Thyroid gland (tissue), 4 donors: ENCODE measurements at places on chromosomes 7 and 10. TPM values are rescaled to one million over a fixed set of nuclear protein-coding genes. Genes with fewer than 3 reads are reported as not detected.

The PRSS1 gene
- total RNA-seq: not detected

The ZP3 gene
- 0.39 TPM for total RNA-seq

The ACBD7 gene
- 0.54 TPM for total RNA-seq

The DDX56 gene
- total RNA-seq: 59.8 TPM

The KCP gene
- total RNA-seq: 0.67 TPM

The GLI3 gene
- total RNA-seq: 15.6 TPM

The TRIL gene
- 3.3 TPM for total RNA-seq

The TMEM178B gene
- 29.6 TPM for total RNA-seq

The HPSE2 gene
- total RNA-seq: not detected

The THSD7A gene
- 4.2 TPM for total RNA-seq

The FASTK gene
- total RNA-seq: 114 TPM

The EPO gene
- not detected for total RNA-seq

The GTPBP4 gene
- 12.0 TPM for total RNA-seq

The FKBP6 gene
- total RNA-seq: not detected

The PDLIM1 gene
- 67.8 TPM for total RNA-seq

The TCAF2 gene
- total RNA-seq: 1.0 TPM

The MRC1 gene
- total RNA-seq: 26.0 TPM

The IL2RA gene
- total RNA-seq: 11.3 TPM

The LIPJ gene
- 2.3 TPM for total RNA-seq

The ALOX5 gene
- 28.2 TPM for total RNA-seq
